ENCODE measurements at places on chromosomes 7 and 10. TPM values are rescaled to one million over a fixed set of nuclear protein-coding genes. Genes with fewer than 3 reads are reported as not detected.

The WDR86 gene
- 0.95 TPM for total RNA-seq

The RBP4 gene
- not detected for total RNA-seq

The SLC35G1 gene
- 3.2 TPM for total RNA-seq

The ANK3 gene
- 3.2 TPM for total RNA-seq

The FAM25A gene
- total RNA-seq, result not detected

The LOXL4 gene
- 13.3 TPM for total RNA-seq

The UTF1 gene
- total RNA-seq, result not detected

The CPN1 gene
- not detected for total RNA-seq

The ADAM8 gene
- 2.4 TPM for total RNA-seq

The ZNF239 gene
- 4.3 TPM for total RNA-seq

The LSM8 gene
- 36.9 TPM for total RNA-seq

The MSMB gene
- total RNA-seq, result not detected

The NPY4R2 gene
- total RNA-seq, result not detected

The ATOH7 gene
- not detected for total RNA-seq

The IGF2BP3 gene
- 52.6 TPM for total RNA-seq

The DNAJC12 gene
- 2.3 TPM for total RNA-seq

The FBXL13 gene
- total RNA-seq, result 2.1 TPM

The INTS1 gene
- 28.5 TPM for total RNA-seq

The DENND2A gene
- 38.6 TPM for total RNA-seq

The ADIRF gene
- 197 TPM for total RNA-seq

The GPR15LG gene
- not detected for total RNA-seq

The SPAM1 gene
- total RNA-seq, result not detected

The NEUROG3 gene
- not detected for total RNA-seq

The SLC16A9 gene
- total RNA-seq, result 0.26 TPM

The PITX3 gene
- total RNA-seq, result 0.16 TPM

The CDNF gene
- total RNA-seq, result 1.5 TPM

The CCDC146 gene
- total RNA-seq, result 2.1 TPM

The NOLC1 gene
- 14.4 TPM for total RNA-seq

The VTI1A gene
- total RNA-seq, result 20.2 TPM

The SYT15 gene
- under 0.01 TPM for total RNA-seq

The ZPBP gene
- not detected for total RNA-seq

The FAM241B gene
- 0.09 TPM for total RNA-seq

The PRDX3 gene
- 126 TPM for total RNA-seq

The TSPAN12 gene
- 2.0 TPM for total RNA-seq

The AGR2 gene
- total RNA-seq, result not detected

The TCAF2 gene
- 0.94 TPM for total RNA-seq

The LRRC61 gene
- 0.69 TPM for total RNA-seq

The TMEM176B gene
- not detected for total RNA-seq

The SYCE1 gene
- total RNA-seq, result under 0.01 TPM

The SLC16A12 gene
- 0.16 TPM for total RNA-seq

The GNAT3 gene
- total RNA-seq, result not detected

The FAM237B gene
- total RNA-seq, result not detected

The SAP25 gene
- total RNA-seq, result not detected

The COL13A1 gene
- 9.3 TPM for total RNA-seq

The ADAM12 gene
- total RNA-seq, result 9.1 TPM

The RALA gene
- total RNA-seq, result 30.8 TPM

The SLC13A4 gene
- 0.16 TPM for total RNA-seq

The HKDC1 gene
- 0.77 TPM for total RNA-seq

The NRF1 gene
- 7.7 TPM for total RNA-seq

The TCERG1L gene
- not detected for total RNA-seq

The STAMBPL1 gene
- total RNA-seq, result 14.5 TPM

The PRPS1L1 gene
- total RNA-seq, result not detected

The CYP17A1 gene
- not detected for total RNA-seq

The C7orf33 gene
- not detected for total RNA-seq

The FXYD4 gene
- total RNA-seq, result not detected
